ENCODE measurements at places on chromosomes 12 and 14.
A peak's percentile ranks its signal among the peaks of the same experiment; 100 is the strongest.

GRCh38 chr12:110785240-110785639 is 42.5 kb upstream of the PPP1CC start:
- no peak for DNase-seq

DNA sequence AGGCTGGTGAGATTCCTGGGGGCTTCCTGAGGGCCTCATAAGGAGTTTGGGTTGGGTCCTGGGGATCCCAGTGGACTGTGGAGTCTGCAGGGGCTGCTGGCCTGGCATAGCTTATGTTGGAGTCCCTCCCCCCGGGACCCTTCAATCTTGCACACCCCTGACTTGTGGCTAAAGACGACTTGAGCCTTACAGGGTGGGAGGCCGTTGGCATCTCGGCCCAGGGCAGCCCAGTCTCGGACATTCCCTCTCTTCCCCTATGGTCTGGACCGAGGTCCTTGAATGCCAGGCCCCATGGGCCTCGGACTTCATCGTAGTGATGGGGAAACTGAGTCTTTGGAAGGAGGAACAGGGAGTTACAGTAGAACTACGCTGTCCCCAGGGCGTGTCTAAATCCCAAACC is 12.5 kb downstream of the RTL1 start:
- peak; percentile 50 for DNase-seq

DNA sequence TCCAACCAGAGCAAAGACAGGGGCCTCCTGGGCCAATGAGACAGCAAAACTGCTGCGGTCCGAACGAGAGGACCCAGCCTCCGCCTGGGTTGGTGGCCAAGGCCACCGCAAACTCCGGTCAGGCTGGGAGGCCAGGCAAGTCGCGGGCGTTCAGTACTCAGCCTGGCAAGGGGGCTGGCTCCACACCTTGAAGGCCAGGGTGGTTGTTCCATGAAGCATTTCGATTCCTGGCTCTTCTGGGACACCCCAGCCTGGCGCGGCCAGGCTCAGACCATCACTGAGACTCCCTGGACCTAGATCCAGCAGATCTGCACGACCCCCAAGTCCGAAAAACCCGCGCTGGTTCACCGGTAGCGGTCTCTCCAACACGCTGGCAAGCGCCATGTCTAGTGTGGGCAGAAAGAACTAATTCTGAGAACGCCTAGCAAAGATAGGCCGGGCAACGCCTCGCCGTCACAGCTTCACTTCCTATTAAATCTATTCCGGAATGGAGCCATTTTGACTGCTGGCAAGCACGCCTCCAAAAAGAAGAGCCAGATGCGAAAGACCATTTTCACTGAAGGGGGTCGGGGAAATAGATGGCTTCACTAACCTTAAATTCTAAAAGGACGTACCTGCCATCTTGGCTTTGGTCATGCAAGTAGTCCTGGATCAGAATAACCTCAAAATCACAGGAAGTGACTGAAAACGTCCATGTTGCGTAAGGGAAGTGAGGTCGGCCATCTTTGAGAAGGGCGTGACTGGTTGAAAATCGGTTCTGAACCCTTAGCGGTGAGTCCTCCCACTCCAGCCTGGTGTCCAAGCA is at the start of gene PSMB5:
Gene PSMB5 (minus strand): TSS at position 403 of the 805 bp plus-strand sequence. CDS start 19 bp downstream, at position 384.
- DNase-seq, result peak; percentile 96

GRCh38 chr14:104593710-104594136 is 10.8 kb downstream of the TMEM179 start:
- DNase-seq, result no peak

- no peak for DNase-seq
Observed at GRCh38 chr14:42683707-42684106, 1077.0 kb downstream of the LRFN5 start.

- DNase-seq, result no peak
Observed at GRCh38 chr14:42535397-42535796, 928.7 kb downstream of the LRFN5 start.

DNA sequence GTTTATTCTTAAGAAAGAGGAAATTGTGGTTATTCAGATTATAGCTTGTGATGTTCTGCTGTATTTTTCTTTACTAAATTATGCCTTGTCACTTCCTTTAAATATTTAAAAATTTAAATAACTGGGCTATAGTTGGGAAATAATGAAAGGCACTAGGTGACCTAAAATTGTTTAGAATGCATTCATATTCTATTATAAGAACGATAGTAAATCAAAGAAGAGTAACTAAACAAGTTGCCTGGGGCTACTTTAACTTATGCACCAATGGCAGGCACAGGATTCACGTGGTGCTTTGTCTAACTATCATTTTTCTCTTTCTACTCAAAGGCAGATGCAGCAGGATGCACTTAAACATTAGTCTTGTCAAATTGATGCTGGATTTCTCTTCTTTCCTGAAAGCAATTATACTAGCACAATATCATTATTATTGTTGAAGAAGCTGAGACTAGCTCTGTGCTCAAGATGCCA is 190.7 kb upstream of the PPFIA2 start:
- DNase-seq, result no peak

DNA sequence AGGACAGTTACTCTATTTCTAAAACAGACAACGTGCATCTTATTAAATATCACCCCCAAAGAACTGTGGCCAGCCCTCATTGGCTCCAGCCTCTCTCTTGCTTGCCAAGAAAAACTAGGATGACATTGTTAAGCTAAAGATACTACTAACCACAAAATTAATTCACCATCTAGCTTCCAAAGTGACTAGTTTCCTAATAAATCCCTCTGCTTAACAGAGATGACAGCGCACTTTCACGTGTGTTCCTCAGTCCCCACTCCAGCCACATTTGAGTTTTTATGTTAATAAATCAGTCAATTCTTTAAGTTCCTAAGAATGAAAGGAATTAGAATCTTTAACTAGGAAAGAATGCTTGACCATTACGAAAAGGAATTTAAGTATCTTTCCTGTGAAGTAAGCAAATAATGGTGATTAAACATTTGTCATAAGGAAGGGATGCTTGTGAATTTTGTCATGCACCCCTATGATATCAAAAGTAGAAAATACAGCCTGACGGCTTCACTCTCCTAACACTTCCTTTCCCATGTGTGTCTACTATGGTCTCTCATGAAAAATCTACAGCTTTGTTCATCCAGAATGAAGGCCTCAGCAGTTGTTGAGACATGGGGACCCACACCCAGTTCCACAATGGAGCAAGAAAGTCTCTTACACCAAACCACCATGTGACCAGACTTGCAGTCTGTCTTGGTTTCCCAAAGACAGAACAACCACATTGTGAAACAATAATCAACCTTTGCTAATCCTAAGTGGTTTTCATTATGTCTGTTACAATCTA is 8.1 kb downstream of the CORO1C start:
- DNase-seq, result no peak

- DNase-seq, result peak; percentile 90
Observed at GRCh38 chr14:77094672-77095284, 3.3 kb upstream of the CIPC start.

DNA sequence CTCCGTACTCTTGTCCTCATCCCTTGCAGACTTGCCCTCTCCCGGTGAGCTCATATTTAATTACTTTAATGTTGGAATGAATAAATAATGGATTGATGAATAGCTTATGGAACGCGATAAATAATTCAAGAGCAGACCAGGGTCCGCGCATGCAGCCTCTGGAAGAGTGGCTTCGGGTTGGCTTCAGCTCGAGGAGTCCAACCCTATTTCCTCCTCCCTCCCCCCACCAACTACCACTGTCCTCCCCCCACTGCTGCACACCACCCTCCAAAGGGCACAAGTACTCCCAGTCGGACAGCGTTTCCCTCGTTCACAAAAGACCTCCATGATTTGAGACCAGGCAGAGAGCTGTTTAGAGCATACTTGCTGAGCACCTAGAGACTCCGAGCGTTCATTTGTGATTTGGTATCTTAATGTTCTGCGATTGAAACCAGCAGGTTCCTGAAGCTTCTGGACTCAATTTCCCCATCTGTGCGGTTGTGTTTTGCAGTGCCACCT is 647 bp upstream of the SIX1 start:
- no peak for DNase-seq

GRCh38 chr12:6311822-6312528 is 1.5 kb downstream of the PLEKHG6 start:
- no peak for DNase-seq

Data from posterior vena cava (tissue), 2 donors.